ENCODE measurements at places on chromosomes 7 and 10. TPM values are rescaled to one million over a fixed set of nuclear protein-coding genes. Genes with fewer than 3 reads are reported as not detected.

LIPF gene
- not detected for total RNA-seq

GRCh38 chr10:8913720-8914119, 859.2 kb downstream of the GATA3 start:
- no peak for DNase-seq

DNA sequence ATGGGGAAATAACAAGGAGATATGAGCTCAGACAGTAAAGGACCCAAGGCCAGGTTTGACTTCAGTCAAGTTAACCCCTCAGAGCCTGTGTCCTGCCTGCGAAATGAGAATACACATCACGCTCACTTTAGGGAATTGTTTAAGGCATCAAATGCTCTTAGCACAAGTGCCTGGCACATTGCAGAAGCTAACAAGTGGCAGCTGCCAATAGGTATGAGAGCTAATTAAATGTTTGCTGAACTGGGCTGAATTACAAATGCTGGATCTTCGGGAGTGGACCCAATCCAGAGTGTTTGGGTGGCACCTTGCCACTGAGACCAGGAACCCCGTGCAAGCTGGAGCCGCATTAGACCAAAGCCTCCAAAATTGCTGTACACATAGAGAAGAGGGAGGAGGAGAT, 136.8 kb downstream of the C10orf90 start:
- DNase-seq = no peak

DNA sequence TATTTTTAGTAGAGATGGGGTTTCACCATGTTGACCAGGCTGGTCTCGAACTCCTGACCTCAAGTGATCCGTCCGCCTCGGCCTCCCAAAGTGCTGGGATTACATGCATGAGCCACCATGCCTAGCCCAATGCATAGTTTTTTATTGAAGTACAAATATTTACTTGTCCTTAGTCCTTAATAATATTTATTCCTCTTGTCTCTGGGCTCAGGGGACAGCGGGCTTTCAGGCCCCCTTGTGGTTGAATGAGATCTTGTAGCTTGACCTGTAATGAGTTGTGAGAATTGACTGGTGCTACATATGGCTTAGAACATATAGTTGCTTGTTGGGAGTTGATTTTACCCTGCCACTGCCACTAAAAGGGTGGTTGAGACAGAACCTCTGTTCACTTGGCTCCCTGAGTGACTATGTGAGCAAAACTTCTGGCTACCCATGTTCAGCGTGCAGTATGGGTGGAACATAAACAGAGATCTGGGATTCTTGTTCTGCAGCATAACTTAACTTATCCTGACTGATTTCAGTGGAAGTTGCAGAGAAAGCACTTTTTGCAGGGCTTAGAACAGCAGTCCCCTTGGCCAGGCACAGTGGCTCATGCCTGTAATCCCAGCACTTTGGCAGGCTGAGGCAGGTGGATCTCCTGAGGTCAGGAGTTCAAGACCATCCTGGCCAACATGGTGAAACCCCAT, 14.9 kb downstream of the CCL26 start:
- peak; percentile 67 for DNase-seq

GRCh38 chr7:114026486-114027089, 107.8 kb upstream of the PPP1R3A start:
- peak; percentile 68 for DNase-seq

DNA sequence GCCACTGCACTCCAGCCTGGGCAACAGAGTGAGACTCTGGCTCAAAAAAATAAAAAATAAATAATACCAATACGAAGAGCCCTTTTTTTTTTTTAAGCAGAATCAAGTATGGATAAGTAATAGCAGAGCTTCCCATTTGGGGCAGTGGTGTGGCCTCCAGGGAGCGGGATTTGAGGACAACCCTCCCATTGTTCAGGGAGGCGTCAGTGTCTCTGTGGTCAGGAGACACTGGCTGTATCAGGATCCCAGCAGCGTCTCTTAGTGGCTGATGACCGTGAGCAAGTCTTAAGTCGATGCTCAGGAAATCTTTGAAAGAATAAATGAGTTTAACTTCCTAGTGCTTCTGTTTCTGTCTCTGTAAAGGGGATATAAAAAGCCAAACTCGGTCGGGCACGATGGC, 25.2 kb upstream of the SH2B2 start:
- no peak for DNase-seq

All from GM23248 (cell line).